GF-D8 (cell line): ENCODE measurements at places on chromosomes 2 and 18.

- DNase-seq = no peak
These were observed 92.6 kb downstream of the ACTR2 start for GRCh38 chr2:65320042-65320725.

DNA sequence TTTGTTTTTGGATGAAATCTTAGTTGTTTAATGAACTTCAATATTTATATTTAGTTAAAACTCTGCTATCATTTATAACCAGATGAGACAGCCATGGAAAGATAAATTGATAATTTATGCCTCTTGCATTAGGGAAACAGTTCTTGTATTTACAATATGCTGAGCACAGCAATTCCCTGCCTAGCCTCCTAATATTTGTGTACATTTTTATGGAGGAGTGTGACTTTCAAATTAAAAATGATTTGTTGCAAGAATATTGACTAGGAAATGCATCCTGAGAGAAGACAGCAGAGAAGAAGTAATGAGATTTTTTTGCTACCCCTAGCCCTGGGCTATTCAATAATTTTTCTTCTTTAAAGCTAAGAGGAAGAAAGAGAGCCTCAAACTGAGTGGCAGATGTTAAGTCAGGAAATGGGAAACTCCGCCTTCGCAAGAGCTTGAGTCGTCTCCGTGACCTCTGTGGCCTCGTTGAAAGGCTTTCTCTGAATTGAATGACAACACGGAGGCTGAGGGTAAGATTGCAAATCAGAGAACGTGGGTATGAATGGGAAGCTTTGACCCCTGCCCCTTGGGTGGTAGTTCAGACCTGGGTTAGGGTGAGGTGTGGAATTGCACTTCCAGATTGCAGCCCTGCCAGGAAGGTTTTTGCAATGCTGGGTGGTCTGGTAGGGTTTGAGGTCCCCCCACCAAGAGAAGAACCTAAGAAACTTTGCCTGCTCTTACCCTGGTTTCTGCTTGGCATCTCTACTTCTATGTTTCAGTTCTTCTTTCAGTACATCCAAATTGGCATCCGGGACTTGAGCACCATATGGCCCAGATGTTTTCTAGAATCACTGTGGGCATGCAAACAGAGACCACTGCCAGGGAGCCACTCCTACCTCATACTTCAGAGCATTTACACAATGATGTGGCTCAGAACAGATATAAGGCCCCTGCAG lies 210.3 kb upstream of the RBMS1 start:
- peak; percentile 19 for DNase-seq

DNA sequence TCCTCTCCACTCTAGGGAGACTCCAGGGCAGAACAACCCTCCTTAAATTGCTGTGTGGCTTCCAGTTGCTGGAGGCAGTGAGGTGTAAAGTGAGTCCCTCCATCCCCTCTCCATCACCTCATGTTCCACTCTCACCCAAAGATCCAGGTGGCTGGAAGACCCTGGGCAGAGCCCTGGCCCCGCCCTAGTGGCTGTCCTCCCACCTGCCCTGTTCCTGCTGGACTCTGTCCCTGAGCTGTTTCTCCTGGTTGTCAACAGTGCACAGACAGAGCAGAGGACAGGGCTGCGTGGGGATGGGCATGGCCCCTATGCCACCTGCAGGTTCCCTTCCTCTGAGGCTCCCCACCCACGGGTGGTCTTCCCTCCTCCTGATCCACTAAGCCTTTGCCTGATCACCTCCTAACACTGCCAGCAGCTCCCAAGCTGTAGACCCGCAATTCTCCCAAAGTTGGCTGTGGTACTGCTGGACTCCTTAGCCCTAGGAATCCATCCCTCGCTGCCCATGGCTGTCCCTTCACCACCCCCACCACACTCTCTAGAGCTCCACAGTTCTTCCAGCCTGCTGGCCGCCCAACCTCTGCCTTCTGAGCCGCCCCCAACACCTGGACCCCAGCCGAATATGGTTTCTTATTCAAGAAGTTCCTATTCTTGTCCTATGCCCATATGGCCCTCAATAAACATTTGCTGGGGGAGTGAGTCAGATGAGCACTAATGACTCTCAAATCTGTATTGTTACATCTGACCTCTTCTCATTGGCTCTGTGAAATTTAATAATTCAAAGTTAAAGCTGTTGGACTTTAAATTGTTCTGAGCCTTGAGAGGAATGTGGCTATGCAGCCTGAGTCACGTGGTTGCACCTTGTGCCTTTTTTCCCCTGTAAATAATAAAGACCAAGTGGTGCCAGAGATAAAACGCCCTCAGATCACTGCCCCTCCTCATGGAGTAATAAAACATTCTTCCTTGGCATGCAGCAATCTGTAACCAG lies 260.0 kb upstream of the HS6ST1 start:
- DNase-seq = no peak

- DNase-seq = no peak
These were observed 15.3 kb downstream of the KYNU start for GRCh38 chr2:142892715-142893114.

- DNase-seq = no peak
These were observed 200.2 kb downstream of the RIT2 start for GRCh38 chr18:42915299-42915698.
